ENCODE measurements at places on chromosomes 4 and X. TPM values are rescaled to one million over a fixed set of nuclear protein-coding genes. Genes with fewer than 3 reads are reported as not detected.

The SUPT20HL1 gene
- not detected for total RNA-seq

The ART3 gene
- total RNA-seq, result not detected

The ANAPC10 gene
- 21.2 TPM for total RNA-seq

The PDGFC gene
- 22.0 TPM for total RNA-seq

Data from dermis microvascular lymphatic vessel endothelial cell (primary cell).